ENCODE measurements at places on chromosomes 1 and 21.

- DNase-seq: no peak
Observed at GRCh38 chr1:89360716-89361115, 3.1 kb upstream of the GBP6 start.

DNA sequence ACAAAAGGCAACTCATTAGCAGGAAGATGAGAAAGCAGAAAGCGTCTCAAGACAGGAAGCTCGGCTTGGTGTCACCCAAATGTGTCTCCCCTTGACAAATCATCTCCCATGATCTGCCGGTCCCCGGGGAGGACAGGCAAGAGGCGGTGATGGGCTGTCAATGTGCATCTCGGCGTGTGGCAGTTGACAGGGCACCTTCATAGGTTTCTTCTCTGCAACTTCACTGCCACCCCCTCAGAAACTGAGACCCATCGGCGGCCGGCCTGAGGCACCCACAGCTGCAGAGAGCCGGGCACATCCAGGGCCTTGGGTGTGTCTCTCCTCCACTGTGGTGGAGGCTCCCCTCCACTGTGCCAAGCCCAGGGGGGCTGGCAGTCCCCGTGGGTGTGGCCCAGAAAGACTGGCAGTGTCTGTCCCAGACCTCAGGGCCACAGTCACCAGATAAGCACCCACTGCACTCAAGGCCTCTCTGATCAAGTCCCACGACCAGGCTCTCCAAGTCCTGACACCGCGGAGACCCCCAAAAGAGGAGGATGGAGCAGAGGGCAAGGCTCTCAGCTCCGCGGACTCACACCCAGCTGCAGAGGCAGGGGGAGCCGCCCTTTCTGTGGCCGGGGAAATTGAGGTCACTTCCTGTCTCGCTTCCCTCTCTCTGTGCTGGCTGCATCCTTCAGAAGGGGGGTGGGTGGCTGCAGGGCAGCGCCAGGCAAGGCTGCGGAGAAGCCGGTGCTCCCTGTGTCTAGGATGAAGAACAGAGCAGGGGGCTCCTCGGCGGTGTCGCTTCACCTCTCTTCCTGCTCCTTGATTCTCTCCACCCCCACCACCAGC, 39.6 kb upstream of the LBR start:
- peak; percentile 91 for DNase-seq

- DNase-seq: peak; percentile 46
Observed at GRCh38 chr1:88973520-88974137, 18.8 kb downstream of the KYAT3 start.

- no peak for DNase-seq
Observed at GRCh38 chr1:156413391-156414246, 44.6 kb downstream of the RHBG start.

Data from inflammatory macrophage treated with lipopolysaccharide for 4 hours (primary cell).